NCI-H524 treated with DMSO at 0.1 percent for 48 hours (cell line): ENCODE measurements at places on chromosomes 6 and 20.

GRCh38 chr20:57048027-57048869 lies 218.2 kb downstream of the BMP7 start:
- DNase-seq = no peak

GRCh38 chr20:58432186-58432954 lies 43.3 kb downstream of the VAPB start:
- DNase-seq = no peak

GRCh38 chr6:31180500-31180899 lies 10.0 kb upstream of the POU5F1 start:
- no peak for DNase-seq

DNA sequence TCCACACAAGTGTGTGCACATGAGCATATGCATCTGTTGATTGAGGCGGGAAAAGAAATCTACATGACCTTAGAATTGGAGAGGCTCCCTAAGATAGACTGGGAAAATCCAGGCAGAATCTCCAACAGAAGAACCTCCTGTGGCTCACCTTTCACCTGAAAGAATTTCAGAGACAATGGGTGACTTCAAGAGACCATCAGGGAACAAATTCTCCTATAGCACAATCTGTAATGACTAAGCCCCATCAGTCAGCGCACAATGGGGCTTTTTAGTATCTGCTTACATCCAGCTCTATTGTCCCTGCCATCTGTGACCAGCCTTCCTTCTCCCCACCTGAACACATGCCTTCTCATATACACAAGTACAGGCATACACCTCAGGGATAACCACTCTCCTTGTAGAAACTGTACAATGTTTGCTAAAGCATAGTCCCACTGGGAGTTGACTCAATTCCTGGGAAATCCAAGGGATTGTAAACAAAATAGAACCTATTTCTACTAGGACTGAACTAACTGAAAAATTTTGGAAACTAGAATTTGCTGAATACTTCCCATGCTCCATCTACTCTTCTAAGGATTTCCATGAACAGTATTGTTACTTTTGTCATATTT lies 150.8 kb upstream of the STXBP5 start:
- DNase-seq = peak; percentile 68

- no peak for DNase-seq
Measured at GRCh38 chr6:14190191-14190928, 72.8 kb downstream of the CD83 start.

- DNase-seq = no peak
Measured at GRCh38 chr6:168713839-168714238, 272.9 kb downstream of the SMOC2 start.

DNA sequence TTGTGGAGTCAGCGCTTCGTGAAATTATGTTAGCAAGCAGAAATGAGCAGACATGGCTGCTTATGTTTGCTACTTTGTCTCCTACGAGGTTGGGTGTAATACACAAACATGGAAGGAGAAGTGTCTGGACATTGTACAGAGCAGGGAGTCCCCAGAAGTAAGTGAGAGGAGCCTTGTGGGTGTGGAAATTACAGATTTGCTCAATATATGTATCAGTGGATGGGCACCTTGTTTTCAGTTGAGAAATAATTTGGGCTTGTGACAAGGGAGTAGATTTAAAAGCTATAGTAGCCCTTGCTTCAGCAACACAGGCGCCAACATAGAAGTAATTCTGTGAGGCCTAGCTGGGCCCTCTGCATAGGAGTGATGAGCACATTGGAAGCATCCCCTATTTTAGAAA lies 49.2 kb downstream of the HECA start:
- DNase-seq = no peak

GRCh38 chr6:146943664-146944063 lies 260.6 kb upstream of the STXBP5 start:
- DNase-seq = no peak
